Kidney (tissue), 22 donors: ENCODE measurements at places on chromosomes 16 and 17. TPM values are rescaled to one million over a fixed set of nuclear protein-coding genes. Genes with fewer than 3 reads are reported as not detected.

DNA sequence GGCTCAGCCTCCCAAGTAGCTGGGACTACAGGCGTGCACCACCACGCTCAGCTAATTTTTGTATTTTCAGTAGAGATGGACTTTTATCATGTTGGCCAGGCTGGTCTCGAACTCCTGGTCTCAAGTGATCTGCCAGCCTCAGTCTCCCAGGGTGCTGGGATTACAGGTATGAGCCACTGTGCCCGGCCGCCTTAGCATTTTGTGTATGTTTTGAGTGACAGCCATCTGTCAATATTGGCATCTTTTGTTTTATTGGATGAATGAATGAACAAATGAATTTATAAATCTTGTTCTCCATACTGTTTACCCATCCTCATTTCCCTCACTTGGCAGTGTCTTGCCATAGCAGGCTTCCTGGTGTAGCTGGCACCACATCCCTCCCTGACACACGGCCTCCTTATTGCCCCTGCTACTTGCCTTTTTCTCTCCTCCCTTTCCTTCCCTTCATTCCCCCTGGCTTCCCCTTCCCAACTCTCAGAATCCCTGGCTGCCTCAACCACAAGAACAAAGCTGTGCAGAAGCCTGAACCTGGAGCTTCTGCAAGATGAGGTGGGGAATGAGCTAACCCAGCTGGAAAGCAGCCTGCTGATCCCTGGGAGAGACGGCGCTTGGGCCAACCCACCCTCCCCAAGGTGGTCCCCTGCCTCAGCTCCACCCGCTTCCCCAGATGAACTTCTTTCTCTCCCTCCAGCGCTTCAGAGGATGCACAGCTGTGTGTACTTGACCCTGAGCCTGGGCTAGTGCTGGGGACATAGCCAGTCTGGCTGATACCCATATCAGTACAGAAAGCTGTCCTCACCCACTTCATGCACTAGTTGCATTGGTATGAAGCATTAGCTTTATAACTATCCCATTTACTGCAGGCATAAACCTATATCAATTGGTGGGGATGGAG lies 34.3 kb downstream of the WNT9B start:
- no peak for DNase-seq

DNA sequence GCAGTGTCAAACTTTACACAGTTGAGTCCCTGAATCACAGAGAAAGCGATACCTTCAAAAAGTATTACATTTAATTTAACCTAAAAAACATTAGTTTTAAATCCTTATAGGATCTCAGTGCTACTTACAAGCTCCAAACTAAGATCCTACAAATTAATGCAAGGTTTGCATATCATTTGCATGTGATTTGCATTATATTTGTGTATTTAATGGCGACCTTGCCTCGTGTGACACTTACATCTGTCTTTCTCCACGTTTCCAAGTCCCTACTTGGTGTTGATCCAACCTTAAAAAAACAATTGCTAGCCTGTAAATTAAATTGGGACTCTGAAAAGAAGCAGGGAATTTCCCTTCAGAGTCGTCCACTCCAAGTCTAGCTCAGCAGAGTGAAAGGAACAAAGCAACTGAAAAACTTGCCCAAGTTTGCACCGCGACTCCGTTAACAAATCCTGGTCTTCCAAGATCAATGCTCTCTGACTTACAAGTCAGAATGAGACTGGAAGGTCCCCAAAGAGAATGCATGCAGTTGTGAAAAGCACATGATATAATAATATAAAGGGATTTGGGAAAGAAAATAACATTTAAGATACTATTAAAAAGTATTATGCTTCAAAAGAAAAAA lies 739 bp upstream of the FAM117A start:
- DNase-seq = no peak

DNA sequence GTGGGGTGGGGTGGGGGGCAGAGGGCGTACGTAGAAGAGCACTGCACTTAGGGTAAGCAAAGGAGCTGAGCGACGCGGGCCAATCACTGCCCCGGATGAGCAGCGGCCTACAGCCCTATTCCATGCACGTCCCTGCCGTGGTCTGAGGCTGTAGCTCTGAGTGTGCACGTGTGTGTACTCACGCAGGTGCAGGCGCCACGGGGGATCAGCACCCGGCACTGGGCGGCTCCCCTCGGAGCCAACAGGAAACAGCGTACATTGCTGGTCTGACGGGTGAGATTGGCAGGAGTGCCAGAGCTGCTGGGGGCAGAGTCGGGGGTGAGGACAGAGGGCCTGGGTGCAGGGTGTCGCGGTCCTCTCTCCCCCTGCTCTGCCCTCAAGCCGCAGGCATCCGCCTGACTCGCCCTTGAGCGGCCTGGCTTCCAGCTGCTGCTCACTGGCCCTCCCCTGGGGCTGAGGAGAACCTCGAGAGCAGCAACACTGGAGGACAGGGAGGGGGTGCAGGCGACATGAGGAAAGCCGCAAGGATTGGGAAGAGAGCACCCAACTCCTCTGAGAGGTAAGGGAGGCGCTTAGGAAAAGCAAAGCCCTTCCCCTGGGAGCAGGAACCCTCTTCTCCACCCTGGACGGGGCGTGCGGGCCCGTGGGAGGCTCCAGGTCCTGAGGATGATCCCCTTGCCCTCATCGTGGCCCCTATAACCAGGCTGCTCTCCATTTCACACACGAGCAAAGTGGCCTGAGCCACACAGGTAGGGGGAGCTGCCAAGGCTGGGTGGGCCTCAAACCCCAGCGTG lies 57.8 kb downstream of the ENGASE start:
- DNase-seq = no peak

DNA sequence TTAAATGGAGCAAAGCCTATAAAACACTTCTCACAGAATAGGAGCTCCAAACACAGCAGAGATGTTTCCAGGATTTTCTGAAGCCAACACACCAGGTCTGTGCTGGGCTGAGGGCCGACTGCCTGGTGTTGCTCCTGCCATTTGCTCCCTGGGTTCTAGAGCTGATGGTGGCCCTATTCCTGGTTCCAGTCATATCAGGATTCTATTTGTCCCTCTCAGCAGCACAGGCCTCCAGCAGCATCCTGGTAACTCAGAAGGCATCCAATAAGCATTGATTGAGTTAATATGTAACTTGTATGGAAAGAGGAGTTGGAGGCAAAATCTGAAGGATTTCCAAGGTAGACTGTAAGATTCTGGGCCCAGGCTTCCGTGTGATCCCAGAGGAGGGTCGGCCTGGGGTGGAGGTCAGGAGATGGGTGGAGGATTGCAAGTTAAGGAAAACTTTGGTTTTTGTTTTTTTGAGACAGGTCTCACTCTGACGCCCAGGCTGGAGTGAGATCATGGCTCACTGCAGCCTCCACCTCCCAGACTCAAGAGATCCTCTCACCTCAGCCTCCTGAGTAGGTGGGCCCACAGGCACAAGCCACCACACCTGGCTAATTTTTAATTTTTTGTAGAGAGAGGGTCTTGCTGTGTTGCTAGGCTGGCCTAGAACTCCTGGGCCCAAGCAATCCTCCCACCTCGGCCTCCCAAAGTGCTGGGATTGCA lies 5.7 kb downstream of the NUPR1 start:
- no peak for DNase-seq

GRCh38 chr16:67437513-67437912 lies 6.6 kb downstream of the HSD11B2 start:
- DNase-seq = no peak

- no peak for DNase-seq
Measured at GRCh38 chr17:73133911-73134649, 30.7 kb upstream of the SSTR2 start.

Gene FOXC2
- 3.8 TPM for polyA plus RNA-seq

Gene PLK1
- 0.71 TPM for polyA plus RNA-seq
